ENCODE measurements at places on chromosomes 1 and 21.
A peak's percentile ranks its signal among the peaks of the same experiment; 100 is the strongest.

GRCh38 chr1:226637147-226637935, 88.8 kb downstream of the STUM start:
- DNase-seq = no peak

DNA sequence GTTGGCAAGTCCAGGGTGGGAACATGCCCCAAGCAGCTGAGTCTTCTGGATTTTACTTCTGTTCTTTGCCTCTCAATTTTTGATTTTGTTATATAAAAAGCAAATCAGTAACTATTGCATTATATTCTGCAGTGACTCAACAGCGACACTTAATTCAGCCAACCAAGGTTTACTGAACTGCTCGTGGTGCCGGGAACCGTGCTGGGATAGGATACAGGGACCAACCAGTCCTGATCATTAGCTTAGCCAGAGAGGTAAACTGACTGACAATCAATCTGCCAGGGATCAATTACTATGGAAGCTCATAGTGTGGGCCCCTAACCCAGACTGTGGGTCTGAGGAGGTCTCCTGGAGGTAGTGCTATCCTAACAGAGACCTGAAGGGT, 68.4 kb upstream of the ZNF281 start:
- DNase-seq = no peak

DNA sequence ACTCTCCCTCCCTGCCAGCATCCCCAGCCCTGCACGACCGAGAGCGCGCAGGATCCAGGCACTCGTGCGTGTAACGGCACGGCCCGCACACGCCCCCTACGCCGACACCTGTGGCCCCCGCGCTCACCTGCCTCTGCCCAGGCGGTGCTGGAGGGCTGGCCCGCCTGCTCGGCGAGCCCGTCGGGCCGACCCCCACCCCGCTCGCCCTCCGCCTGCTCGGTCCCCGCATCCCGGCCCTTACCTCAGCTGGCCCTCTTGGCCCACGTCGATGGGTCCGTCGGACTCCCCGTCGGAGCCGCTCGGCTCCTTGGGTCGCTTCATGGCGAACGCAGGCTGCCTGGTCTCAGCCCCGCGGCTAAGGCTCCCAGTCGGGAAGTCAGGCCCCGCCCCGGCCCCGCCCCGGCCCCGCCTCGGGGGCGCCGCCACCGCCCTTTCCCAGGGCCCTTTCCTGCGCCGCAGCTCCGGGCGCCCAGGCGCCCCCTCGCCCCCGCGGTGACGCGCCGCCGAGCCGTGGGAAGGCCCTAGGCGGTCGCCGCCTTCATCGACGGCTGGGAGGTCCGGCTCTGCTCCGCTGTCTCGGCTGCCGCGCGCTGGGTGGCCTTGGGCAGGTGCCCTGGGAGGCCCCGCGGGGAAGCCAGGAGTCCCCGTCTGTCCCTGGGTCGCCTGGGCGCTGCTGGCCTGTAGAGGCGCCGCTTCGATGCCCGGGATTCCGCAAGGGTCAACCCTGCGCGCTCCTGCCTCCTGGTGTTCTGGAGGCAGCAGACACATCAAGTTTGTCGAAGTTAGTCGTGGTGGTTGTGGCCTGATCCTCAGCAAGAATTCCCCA, at the start of gene HEYL:
HEYL (minus strand) TSS at position 339 of the 826 bp plus-strand sequence; CDS start at position 321, 18 bp downstream.
- peak; percentile 50 for DNase-seq

DNA sequence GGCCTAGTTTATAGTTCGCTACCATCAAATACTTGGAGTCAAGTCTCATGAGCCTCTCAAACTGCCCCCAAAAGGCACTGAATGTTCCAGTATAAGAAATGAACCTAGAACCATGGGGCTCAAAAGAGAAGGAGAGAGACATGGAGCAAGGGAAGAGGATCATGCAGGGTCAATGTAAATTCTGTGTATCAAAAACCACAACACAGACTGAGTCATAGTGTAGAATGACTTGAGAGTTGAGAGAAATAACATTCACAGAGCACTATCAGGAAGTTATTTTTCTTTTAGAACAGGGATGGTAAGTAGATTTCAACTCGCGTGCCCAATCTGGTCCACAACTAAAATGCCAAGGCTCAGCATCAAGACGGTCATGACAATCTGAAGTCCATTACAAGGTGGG, 59.8 kb downstream of the GNG12 start:
- DNase-seq = no peak

DNA sequence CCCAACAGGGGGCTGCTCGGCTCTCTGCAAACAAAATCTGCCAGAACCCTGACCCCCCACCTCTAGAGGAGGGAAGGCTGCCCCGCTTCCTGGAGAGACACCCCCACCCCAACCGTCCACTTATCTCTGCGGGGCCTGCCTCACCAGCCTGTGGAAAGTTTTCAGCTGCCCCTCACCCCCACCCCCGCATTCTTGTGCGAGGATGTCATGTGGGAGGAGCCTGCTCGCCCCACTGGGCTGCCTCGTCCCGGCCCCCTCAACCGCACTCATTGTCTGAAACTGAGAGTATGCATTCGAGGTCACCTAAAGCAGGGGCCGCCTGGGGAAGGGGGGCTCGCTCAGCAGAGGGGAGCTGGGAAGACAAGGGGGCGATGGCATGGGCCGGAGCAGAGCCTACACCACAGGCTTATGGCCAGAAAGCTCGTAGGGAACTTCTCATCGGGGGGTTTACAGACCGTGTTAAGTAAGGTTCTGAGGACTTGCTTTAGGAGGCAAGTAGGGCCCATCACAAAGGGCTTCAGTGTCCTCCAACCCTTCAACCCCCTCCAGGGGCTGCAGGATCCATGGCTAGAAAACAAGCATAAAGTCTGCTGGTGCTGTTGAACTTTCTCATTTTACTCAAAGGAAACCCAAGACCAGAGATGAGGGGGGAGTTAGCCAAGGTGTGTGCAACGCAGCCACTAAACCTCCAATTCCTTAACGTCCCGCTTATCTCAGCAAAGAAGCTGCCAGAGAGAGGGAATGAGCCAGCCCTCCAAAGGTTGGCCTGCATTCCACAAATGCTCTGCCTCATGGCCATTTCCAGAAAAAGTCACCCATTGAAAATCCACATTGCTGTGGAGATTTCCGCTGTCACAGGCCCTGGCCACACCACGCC, 9.4 kb downstream of the EPHA2 start:
- DNase-seq = no peak

- DNase-seq = no peak
Observed at GRCh38 chr1:157347506-157347905, 204.8 kb downstream of the FCRL5 start.

- DNase-seq = no peak
Observed at GRCh38 chr1:21344750-21345443, 54.6 kb upstream of the ECE1 start.

- no peak for DNase-seq
Observed at GRCh38 chr1:62321446-62321845, 2.2 kb upstream of the KANK4 start.

DNA sequence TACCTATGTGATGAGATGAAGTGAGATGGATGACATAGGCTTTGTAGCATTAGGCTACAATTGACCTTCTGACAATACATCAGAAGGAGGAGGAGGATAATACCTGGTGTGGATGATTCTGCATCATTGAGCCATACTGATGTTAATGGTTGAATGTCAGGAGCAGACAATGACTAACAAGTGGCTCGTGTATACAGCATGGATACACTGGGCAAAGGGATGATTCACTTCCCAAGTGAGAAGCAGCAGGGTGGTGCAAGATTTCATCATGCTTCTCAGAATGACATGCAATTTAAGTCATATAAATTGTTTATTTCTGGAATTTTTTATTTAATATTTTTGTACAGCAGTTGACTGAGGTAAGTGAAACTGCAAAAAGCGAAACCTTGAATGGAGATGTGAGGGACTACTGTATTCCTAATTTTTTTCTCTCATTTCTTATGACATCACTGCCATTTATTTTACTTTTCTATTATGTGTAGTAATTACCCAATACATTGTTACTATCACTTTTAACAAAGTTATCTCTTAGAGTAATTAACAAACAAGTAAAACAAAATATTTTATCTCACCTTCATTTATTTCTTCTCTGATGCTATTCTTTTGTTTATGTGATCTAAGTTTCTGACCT, 34.4 kb upstream of the COP1 start:
- DNase-seq = no peak

DNA sequence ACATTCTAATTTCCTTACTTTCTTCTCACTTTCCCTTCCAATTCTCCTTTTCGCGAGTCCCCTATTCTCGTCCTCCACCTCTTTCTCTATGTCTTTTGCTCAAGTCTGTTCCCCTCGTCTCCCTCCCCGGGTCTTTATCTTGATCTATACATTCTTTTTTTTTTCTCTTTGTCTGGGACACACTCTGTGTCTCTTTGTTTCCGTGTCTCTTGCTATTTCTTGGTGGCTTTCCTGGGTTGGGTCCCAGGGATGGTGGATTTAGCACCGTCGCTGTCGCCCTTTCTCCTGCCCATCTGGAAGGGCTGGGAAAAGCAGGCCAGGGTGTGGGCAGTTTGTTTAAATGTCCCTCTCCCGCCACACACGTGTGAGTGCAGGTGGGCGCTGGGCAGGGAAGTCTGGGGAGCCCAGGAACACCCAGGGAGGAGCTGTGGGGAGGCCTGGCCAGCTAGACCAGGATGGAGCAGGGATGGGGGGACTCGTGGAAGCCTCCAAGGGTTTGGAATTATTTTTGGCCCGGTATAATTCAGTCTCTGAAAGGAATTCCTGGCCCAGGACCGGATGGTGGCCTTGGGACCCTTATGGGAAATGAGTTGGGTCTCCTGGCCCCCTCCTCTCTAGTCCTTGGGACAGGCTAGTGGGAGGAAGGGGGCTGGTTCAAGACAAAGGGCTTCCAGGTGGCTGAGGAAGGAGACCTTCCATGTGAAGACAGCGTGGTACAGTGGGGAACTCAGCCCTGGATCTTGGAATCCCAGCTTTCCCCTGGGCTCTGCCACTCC, 9.5 kb upstream of the ID3 start:
- DNase-seq = no peak

DNA sequence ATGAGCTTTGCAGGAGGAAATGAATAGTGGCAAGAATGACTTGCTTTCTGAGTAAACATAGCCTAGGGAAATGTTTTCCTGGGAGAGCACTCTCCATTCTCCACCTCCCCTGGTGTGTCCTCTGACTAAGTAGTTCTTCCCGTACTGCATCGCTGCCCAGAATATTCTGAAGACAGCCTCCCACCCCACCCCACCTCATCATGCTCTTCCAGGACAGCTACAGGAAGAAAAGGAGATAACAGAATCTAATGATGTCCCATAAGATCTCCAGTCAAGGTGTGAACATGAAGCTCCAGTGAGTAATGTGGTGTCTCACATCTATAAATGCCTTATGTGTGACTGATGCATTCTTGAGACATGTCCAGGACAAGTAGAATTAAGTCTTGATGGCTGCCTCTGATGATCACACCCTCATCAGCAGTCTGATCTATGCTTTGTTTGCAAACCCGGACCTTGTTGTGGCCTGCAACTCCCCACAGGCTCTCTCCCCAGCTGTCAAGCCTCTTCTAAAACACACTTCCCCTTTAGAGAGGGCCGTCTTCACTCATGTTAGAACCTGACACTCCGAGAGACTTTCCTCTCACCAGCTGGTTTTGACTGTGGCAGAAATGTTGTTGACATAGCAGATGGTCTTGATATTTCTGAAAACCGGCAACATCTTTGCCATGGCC, 183.0 kb downstream of the CYYR1 start:
- no peak for DNase-seq

DNA sequence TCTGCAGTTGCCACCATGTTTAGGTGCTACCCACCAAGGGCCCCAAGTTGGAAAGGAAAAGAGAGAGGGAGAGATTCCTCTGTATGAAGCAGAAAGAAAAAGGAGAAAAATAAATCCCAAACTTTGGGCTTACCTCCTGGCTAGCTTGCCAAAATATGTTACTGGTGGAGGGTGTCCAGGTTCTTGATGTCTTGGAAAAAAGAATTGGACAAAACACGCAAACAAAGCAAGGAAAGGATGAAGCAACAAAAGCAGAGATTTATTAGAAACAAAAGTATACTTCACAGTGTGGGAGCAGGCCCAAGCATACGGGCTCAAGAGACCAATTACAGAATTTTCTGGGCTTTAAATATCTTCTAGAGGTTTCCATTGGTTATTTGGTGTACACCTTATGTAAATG, 204.5 kb upstream of the LRRC7 start:
- no peak for DNase-seq

- DNase-seq = no peak
Observed at GRCh38 chr1:25042331-25043227, 112.5 kb upstream of the RUNX3 start.

DNA sequence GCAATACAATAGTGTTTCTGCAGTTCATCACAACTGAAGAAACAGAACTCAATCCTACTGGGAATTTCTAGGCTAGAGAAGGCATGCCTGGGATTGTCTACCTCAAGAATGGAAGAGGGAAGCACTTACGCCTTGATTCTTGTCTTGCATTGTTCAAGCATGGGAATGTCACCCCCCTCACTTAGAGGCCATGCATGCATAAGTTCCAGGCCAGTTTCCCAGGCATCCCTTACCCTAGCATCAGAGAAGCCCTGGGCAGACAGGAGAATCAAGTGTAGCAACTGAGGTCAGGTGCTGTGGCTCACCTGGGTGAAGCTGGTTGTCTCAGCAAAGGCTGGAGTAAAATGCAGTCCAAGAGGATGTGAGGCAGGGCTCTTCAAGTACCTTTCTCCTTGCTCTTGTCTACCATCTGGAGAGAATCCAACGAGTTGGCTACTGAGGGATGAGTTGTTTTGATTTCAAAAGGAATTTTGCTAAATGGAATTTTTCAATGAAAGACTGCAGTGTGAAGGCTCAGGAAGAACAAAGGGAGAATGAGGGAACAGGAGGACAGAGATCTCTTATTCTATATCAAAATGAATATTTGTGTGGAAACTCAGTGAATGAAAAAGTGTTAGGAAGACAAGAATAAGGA, 174.3 kb downstream of the NEK7 start:
- no peak for DNase-seq

GRCh38 chr1:202968895-202969295, 1.8 kb upstream of the CYB5R1 start:
- no peak for DNase-seq

DNA sequence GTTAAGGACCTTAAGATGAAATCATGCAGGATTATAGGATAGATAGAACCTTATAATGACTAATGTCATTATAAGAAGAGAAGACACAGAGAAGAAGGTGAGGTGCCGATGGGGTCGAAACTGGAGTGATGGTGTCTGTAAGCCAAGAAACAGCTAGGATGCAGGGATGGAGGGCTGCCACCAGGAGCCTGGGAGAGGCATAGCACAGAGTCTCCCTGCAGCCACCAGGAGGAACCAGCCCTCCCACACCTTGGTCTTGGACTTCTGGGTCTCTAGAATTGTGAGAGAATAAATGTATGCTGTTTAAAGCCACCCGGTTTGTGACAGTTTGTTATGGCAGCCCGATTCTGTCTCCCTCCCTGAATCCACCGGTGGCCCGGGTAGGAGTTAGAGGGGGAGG, 337.2 kb upstream of the AJAP1 start:
- DNase-seq = no peak
